ENCODE measurements at places on chromosomes 6 and 20.
A peak's percentile ranks its signal among the peaks of the same experiment; 100 is the strongest.

DNA sequence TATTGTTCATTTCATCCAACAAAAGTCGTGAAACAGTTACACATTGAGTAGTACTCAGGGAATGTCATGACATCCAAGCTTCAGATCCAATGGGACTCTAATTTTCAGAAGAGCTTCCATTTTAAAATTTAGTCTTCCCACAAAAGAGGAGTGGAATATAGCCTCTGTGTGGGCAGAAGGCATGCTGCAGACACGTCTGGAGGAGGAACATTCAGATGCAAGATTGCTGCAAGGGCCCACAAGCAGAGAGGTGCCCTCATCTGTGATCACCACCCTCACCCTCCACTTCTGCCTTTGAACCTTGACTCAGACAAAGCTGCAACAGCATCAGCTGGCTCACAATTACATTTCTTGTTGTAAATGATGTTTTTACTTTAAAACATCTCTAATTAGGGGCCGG is 29.9 kb downstream of the NRN1 start:
- DNase-seq, result no peak

DNA sequence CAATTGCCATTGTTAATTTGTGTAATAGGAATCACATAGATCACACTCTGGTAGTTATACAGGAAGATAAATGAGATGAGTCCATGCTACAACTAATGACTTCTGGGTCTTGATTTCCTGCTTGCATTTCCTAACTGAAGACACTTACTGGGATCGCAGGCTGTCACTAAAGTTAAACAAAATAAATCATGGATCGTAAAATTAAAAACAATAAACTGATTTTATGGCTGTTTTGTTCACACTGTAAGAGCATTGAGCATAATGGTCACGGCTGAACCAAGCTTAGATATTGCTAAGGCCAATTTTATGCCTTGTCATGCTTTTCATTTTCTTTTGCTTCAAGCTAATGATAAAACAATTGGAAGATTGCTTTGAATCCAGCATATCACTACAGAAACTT is 332.5 kb upstream of the CITED2 start:
- DNase-seq, result no peak

DNA sequence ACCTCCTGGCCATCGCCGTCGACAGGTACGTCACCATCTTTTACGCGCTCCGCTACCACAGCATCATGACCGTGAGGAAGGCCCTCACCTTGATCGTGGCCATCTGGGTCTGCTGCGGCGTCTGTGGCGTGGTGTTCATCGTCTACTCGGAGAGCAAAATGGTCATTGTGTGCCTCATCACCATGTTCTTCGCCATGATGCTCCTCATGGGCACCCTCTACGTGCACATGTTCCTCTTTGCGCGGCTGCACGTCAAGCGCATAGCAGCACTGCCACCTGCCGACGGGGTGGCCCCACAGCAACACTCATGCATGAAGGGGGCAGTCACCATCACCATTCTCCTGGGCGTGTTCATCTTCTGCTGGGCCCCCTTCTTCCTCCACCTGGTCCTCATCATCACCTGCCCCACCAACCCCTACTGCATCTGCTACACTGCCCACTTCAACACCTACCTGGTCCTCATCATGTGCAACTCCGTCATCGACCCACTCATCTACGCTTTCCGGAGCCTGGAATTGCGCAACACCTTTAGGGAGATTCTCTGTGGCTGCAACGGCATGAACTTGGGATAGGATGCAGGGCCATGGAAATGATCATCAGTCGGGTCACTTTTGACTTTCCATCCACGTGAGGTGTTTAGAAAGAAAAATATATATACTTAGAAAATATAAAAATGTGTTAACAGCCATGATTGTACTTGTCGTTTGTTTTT is 868 bp downstream of the MC3R start:
- DNase-seq, result peak; percentile 59

DNA sequence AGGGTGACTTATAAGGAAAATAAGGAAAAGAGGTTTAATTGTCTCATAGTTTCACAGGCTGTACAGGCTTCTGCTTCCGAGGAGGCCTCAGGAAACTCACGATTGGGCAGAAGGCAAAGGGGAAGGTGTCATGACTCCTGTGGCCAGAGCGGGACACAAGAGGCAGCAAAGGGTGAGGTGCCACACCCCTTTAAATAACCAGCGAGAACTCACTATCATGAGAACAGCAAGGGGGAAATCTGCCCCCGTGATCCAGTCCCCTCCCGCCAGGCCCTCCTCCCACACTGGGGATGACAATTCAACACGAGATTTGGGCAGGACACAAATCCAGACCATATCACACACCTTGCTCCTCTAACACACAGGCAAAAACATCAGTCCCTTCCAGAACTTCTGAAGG is 254.0 kb downstream of the DLL1 start:
- no peak for DNase-seq

- DNase-seq, result peak; percentile 50
These were observed 114.3 kb downstream of the UBE3D start for GRCh38 chr6:82951389-82951788.

- peak; percentile 28 for DNase-seq
These were observed 445 bp downstream of the RAB32 start for GRCh38 chr6:146543940-146544615.

GRCh38 chr20:48209102-48209501 is 423.8 kb upstream of the SULF2 start:
- no peak for DNase-seq

- no peak for DNase-seq
These were observed 20.2 kb downstream of the NAPB start for GRCh38 chr20:23401051-23401450.

DNA sequence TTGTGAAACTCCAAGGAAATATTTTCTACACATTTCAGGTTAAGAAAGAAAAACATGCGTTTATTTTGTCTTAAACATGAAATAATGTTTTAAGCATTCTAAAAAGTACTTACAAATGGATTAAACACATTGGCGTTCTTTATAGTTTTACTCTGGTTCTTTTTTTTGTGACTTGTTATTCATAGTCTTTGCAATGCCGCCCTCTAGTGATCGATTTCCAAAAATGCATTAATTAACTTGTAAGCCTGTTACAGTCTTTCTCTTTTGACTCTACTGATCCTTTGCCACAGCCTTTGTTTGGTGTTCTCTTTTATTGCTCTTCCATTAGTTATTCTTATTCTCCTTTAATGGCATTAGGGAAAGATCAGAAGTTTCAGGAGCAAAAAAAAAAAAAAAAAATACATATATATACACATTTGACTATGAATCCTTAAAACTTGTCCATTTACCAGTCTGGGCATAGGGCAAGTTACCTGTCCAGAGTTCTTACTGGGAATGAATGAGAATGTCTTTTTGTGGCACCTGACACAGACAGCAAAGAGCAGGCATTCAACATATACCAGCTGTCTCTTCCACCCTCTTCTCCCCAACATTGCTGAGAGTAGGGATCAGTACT is 59.9 kb downstream of the MACROD2 start:
- DNase-seq, result peak; percentile 18

GRCh38 chr6:14031516-14031915 is 86.1 kb upstream of the CD83 start:
- DNase-seq, result no peak

- DNase-seq, result no peak
These were observed 24.8 kb upstream of the SRF start for GRCh38 chr6:43146261-43146660.

DNA sequence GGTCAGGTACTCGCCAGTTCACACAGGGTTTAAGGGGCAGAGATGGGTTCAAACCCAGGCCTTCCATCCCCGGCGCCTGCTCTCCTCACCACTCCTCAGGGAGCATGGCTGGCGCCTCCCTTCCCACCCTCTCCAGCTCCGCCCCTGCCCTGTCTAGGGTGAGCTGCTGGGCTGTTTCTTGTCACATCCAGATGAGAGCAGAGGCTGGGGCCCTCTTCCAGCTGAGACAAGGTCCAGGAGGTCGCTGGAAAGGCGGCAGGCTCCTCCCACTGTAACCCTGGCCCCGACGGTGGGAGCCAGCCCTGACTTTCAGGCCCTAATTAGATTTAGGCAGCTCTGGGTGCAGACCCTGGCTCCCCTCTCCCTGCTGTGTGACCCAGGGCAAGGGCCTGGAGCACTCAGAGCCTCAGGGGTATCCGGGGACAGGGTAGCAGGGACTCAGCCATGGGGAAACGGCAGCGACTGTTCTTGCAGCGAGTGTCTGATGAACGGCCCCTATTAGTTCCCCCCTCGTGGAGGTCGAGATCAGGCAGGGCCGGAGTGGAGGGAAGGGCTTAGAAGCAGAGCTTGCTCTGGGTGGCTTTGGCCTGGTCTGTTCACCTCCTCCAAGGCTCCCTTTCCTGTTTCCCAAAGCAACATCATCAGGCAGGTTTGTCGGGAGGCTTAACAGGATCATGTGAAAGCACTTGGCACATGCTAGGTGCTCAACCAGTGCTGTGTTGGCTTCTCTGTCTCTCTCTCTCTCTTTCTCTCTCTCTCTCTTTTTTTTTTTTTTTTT is 33.4 kb downstream of the SNAI1 start:
- no peak for DNase-seq

DNA sequence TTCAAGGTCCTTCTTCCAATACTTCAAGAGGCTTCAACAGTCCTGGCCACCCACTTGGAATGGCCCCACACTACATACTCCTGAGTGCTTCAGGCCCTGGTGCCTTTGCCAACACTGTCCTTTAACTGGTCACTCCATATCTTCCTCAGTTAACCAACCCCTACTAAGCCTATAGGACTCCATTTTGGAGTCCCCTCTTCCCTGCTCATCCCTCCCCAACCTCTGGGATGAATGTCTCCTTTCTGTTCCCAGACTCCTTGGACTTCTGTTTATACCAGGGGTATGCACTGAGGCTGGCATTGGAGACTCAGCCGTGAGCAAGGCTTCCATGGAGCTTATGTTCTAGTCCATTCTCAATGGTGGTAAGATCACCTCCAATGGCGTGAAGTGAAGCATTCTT is 33.6 kb downstream of the COX4I2 start:
- no peak for DNase-seq

DNA sequence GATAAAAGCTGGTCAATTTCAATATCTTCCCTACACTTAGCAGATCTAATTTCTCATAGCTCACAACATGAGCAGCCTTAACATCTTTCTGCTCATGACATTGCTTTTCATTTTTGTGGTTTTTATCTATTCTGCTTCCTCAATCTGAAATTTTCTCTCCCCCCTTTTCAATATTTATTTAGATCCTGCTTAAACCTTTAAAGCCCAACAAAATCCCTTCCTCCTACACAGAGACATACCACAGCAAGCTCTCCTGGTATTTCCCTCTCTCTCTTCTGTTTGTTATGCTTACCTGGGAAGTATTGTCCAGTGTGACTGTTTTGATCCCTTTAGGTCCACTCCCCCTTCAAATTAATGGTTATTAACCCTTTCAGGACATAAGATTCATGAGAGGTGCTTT is 582.5 kb downstream of the RFPL4B start:
- no peak for DNase-seq

DNA sequence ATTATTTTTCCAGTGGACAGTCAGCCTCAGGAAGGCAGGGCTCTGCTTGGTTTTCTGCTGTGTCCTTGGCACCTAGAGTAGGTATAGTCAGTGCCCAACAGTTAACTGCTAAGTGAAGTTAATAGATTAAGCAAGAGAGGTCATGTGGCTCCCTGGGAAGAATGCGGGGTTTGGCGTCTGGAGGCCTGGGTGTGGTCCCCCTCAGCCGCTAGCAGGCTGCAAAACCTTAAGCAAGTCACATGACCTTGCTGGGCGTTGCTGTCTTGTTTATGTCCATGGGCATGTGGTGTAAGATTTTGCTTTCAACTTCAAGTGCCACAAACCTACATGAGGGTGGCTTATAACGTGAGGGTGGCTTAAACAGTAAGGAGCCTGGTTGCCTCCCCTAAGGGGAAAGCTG is 75.5 kb upstream of the SCP2D1 start:
- DNase-seq, result peak; percentile 37

DNA sequence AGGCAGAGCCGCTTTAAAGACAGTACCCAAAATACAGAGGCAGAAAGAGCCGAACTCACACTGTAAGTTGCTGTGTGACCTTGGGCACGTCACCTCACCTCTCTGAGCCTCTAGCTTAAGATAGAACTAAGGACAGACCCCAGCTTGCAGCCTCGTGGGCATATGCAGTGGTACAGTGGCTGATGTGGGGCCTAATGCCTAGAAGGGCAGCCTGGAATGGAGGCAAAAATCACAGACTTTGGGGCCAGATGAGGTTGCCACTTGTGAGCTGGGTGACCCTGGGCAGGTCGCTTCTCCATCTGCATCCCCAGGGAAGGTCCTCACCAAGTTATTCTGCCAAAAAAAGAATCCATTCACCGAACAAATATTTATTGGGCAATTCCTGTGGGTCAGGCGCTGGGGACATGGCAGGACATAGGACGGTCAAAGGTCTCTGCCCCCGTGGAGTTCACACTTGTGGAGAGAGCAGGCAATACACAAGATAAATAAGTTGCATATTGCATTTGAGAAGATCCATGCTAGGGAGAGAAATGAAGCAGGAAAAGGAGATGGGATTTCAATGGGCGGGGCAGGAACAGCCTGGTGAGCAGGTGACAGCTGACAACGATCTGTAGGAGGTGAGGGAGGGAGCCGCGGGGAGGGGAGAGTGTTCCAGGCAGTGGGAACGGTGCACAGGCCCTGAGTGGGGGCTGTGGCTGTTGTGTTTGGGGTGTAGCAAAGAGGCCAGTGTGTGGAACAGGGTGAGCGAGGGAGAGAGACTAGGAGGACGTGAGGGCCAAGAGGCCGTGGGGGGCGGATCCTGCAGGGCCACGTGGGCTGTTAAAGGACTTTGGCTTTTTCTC is 115.2 kb downstream of the CEBPB start:
- DNase-seq, result no peak

DNA sequence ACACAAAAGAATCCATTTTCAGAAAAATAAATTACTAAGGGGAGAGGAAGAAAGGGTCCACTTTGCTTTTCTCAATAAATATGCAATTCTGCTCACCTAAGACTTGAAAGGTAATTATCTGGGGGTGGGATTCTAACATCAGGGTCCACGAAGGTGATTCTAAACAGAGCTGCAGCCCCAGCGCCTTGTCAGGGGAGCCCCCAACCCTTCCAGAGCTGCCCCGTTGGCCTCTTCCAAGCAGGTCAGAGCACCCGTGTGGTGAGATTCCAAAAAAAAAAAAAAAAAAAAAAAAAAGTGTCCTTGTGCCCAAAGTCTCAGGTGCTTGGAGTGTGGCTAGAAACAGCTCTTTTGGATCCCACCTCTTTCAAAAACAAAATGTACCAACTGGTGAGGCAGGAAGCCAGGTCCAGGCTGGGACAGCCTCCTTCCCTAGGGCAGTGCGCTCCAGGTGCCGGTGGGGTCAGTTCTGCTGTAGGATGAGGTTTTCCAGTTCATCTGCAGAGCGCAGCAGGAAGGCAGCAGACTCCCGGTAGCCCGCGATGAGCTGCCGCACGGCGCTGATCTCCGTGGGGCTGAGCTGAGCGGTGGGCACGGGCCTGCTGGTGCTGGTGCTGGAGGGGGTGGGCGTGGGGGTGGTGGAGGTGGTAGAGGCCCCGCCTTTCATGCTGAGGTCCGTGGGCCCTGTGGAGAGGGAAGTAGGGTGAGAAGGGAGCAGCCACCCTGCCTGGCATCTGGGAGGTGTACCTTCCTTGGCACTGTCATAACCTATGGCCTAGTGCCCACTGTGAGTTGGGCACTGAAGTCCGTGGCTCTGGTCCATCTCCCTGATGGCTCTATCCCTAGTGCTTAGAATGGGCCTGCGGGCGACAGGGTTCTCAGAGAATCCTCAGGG is 89.3 kb downstream of the ASXL1 start:
- no peak for DNase-seq

GRCh38 chr6:108114841-108115597 is 40.5 kb upstream of the OSTM1 start:
- no peak for DNase-seq
